Cardiac muscle cell (in vitro differentiated cells and primary cell): ENCODE measurements at places on chromosomes 5 and 9. TPM values are rescaled to one million over a fixed set of nuclear protein-coding genes. Genes with fewer than 3 reads are reported as not detected.

The KIAA1191 gene
- total RNA-seq, result 118 and 160 TPM in 2 replicates

GRCh38 chr5:31720811-31721345 lies 81.9 kb downstream of the PDZD2 start:
- no peak overlapping the region for H3K27ac ChIP-seq
- no peaks in the 10 kb centered on the region for H3K27me3 ChIP-seq
- no peak overlapping the region for H3K4me3 ChIP-seq
- H3K4me1 ChIP-seq, result no peaks in the 10 kb centered on the region
- DNase-seq, result no peak
- no peaks in the 10 kb centered on the region for H3K36me3 ChIP-seq

DNA sequence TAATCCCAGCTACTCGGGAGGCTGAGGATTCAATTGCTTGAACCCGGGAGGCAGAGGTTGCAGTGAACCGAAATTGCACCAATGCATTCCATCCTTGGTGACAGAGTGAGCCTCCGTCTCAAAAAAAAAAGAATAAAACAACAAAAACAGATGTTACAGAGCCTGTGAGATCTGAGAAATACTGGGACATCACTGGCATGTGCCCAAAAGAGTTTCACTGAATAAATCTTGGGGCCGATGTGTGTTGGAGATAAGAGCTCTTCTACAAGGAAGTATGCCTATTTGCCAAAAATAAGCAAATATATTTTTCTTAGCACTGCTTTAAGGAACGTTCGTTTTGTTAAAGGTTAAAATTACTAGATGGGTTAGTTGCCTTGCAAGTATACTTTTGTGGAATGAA lies 55.1 kb downstream of the KIAA1958 start:
- peaks cover 2% of the 10 kb centered on the region for H3K36me3 ChIP-seq
- H3K4me1 ChIP-seq, result no peaks in the 10 kb centered on the region
- H3K27ac ChIP-seq, result no peak overlapping the region
- H3K27me3 ChIP-seq, result no peaks in the 10 kb centered on the region

DNA sequence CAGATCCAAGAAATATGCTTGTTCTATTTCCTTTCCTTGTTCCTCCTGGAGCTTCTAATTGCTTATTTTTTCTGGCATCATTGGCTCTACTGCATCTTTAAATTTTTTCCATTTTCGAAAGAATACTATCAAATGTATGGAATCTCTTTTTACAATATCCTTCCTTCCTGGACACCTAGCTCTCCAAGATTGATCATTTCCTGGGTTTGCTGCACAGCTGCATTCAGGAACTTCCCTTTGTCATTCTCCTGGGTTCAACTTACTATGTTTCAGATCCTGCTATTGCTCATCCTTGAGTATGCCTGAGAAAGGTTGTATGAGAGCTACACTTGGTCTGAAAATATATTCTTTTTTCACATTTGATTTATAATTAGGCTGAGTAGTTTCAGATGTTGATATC lies 73.7 kb upstream of the ERCC6L2 start:
- H3K27me3 ChIP-seq, result no peaks in the 10 kb centered on the region
- peaks cover 2% of the 10 kb centered on the region for H3K4me1 ChIP-seq
- H3K36me3 ChIP-seq, result no peaks in the 10 kb centered on the region
- H3K27ac ChIP-seq, result no peak overlapping the region
- no peak for DNase-seq

The PCDHB14 gene
- total RNA-seq, result 17.3 and 21.2 TPM in 2 replicates
